ENCODE measurements at places on chromosomes 2 and 18.
A peak's percentile ranks its signal among the peaks of the same experiment; 100 is the strongest.

- DNase-seq: no peak
Observed at GRCh38 chr2:214648520-214648919, 161.0 kb downstream of the BARD1 start.

GRCh38 chr2:191030521-191031154, 16.7 kb upstream of the STAT1 start:
- no peak for DNase-seq

DNA sequence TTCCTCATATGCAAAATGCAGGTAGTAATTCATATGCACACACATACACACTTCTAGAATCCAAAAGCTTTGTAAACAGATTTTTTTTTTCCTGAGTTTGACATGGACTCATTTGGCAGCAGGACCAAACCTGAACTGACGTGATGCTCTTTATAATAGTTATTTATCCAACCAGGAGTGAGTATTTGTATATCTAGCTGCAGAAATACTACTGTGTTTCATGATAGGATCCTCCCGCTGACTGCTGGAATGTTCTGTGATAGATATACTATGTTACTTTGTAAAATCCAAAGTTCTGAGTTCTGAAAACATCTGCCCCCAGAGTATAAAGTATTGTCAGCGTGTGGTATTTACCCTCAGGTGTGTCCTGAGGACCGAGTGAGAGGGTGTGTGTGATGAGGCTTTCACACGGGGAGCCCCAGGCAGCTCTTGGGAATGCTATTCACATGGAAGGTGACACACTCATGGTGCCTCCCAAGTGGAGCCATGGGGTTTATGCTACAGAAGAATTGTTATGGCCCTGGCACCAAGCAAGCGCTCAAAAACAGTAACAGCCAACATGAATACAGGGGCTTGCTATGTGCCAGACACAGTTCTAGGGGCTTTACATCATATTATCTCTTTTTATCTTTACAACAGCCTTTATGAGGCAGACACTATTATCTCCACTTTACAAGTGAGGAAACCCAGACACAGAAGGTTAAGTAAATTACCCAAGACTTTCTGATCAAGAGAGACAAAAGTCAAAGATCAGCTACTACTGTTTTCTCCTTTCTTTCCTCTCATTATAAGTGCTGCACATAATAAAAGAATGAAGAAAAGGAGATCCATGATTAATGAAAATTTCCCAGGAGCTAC, 16.7 kb upstream of the TXNDC2 start:
- no peak for DNase-seq

GRCh38 chr2:72140621-72140960, 7.1 kb downstream of the CYP26B1 start:
- DNase-seq: no peak

GRCh38 chr2:170241756-170242155, 63.8 kb downstream of the MYO3B start:
- DNase-seq: no peak

DNA sequence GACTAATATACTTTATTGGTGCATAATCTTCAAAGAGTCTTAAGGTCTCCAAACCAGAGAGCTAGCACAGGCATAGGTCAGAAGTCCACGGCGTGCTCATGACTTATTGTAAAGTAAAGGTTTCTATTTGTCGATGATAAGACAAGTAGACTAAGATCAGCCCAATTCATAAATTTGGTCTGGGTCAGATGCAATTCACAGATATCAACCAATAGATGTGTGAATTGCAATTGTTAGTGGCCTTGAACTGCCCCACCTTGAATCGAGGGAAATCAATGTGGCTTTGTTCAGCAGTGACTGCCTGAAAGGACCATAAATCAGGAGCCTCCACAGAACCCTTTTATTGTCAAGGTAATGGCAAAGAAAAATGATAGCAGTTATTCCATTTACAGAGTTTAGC, 39.1 kb upstream of the CPS1 start:
- no peak for DNase-seq

DNA sequence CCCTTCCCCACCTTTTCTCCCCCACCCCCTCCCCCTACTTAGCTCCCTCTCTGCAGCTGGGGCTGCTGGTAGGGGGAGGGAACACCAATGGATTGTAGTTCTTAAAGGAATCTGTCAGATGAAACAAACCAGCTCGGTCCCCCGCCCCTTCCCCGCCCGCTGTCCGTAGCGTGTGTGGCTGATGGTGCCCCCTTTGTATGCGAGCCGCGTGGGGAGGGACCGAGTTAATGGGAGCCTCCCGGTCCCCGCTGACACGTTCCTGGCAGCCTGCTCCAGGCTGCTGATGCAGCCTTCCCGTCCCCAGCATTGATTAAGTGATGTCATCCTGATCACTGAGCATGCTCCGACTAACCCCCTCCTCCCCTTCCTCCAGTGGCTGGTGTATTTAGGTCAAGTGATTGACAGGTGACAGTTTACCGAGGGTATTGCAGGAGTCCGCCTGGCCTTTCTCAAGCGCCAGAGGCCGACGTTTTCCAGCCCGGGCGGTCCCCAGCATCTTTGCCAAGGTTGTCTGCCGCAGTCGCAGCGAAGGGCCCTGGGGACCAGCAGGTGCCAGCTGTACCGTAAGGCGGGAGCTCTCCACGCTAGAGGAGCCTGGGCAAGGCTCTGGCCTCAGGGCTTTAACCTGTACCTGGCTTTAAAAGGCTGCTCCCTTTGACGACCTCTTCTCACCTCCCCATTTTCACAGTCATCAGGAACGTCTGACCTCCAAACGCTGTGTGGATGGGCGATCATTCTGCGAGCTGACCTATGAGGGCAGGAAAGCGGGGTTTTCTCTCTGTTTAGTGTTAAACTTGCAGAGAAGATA, 1.8 kb downstream of the KIF5C start:
- peak; percentile 43 for DNase-seq

DNA sequence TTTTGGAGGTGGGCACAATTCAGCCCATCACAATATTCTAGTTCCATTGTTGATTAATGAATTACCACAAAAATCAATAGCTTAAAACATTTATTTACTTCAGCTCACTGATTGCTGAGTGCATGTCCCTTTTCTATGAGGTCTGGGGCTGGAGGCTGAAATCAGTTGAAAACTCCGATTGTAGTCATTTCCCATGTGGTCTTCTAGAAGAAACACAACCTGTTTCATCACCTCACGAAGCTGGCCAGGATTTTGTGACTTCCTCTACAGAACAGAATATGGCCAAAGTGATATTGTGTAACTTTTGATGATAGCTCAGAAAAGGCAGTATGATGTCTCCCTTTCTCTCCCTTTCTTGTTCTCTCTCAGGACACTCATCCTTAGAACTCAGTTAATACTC, 44.1 kb upstream of the CYRIA start:
- DNase-seq: no peak

DNA sequence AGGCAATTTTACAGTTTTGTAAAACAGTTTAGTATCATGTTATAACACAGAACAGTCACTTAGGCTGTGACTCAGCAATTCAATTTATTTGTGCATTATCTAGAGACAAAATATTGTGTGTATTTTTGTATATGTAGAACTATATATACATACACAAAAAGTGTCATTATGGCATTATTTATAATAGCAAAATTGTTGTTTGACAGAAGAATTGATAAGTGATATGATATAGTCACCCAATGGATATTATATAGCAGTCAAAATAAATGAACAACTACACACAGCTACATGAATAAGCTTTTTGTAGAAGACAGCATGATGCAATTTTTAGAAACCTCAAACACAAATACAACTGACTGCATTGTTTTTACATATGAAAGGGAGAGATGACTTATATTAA, 334.0 kb downstream of the TRIB2 start:
- DNase-seq: no peak

GRCh38 chr2:171583566-171583965, 61.3 kb downstream of the CYBRD1 start:
- DNase-seq: no peak

DNA sequence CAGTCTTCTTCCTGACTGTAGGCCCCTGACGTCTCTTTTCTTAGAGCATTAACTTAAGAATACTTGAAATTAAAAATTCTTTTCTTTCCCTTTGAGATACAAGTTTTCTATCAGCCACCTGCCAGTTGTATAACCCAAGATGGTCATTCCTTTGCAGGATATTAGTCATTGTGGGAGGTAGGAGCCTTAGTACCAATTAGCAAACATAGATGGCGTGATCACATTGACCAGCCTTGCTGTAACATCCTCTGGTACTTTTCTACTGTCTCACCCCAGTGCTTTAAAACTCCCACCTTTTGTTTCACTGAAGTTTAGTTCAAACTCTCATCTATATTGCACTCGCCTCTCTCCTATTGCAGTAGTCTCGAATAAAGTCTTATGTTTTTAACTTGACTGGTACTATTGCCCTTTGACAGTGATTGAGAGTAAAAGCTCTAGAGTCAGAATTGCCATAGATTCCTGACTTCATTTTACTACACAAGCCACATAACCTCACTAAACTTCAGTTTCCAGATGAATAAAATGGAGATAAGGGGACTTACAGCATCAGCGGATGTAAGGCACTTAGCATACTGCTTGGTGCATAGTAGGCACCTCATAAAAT, 74.1 kb downstream of the VRK2 start:
- no peak for DNase-seq

DNA sequence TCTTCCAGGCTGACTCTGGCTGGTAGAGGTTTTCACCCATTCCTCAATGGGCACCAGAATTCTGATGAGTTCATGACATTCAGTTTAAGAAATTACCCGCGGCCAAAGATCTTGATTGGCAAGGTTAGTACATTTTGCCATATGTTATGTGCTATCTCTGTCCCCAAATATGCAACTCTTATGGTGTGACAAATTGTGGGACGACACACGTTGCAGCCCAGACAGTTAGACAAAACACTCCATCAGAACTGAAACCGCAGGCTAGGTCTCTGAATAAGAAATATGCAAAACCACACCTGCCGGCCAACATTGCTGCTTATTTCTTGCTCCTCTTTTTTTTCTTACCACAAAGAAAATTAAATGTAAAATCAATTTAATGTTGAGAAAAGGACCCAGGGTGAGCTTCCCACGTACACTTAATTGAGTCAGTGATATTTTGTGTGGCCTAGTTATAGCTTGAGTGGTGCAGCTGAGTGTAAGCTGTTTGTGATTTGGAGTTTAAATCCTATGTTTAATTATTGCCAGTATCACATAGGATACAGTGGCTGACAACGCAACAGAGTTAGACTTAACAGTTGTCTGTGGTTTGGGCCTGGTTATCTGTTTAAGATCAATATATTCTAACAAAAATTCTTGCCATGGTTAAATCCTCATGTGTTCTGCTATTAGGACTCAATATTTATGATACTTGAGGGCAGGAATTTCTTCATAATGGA, 35.7 kb upstream of the LTBP1 start:
- no peak for DNase-seq

- no peak for DNase-seq
Observed at GRCh38 chr18:8194431-8194830, 414.8 kb upstream of the RAB12 start.

DNA sequence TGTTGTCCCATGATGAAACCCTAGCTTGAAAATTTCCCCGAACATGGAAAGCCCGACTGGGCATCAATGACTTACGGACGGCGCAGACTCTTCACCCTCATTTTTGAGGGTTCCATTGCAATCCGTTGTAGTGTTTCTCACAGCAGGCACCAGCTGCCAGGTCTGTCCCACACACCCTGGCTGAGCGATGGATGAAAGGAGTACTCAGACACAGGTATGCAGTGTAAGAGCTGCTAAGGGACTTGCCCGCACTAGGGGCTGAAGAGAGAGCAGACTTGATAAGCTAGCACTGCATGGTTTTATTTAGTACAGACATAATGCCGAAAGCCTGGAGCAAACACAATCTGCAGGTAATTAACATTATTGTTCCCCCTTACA, 15.8 kb downstream of the DYNAP start:
- no peak for DNase-seq

GRCh38 chr2:132599556-132599955, 70.4 kb downstream of the LYPD1 start:
- DNase-seq: no peak

DNA sequence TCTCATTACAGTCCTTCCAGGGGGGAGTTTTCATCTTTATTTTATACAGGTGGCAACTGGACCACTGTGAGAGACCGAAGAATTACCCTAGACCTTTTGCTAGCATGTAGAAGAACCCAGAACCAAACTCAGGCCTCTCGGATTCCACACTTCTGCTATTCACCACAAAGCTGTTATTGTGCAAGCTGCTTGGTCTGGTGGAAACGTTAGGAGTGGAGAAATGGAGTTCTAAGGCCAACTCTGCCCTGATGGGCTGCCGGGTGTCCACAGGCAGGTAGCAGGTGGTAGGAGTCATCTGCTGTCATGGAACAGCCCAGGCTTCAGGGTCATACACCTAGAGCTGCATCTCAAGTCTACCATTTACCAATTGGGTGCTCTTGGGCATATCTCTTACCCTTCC, 218.8 kb downstream of the BCL11A start:
- no peak for DNase-seq

GRCh38 chr2:24123922-24124580, 782 bp downstream of the FAM228B start:
- DNase-seq: no peak

DNA sequence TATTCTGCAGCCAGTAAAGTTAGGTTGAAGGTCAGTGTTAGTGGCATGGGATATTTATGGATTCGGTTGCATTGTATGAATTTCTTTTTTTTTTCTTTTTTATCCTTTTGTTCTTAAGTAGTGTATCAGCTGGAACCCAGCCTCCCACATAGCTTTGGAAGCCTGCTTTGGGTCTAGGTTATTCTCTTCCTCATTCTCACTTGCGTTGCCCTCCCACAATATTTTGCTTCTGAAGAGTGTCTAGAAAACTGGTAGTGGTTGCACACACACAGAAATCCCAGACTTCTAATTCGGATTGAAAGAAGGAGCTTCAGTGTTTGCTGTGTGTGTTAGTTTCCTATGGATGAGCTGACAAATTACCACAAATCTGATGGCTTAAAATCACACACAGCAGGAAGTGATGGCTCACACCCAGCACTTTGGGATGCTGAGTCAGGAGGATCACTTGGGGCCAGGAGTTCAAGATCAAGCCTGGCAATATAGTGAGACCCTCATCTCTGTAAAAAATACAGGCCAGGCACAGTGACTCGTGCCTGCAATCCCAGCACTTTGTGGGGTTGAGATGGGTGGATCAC, 104.8 kb downstream of the ARL4C start:
- no peak for DNase-seq

DNA sequence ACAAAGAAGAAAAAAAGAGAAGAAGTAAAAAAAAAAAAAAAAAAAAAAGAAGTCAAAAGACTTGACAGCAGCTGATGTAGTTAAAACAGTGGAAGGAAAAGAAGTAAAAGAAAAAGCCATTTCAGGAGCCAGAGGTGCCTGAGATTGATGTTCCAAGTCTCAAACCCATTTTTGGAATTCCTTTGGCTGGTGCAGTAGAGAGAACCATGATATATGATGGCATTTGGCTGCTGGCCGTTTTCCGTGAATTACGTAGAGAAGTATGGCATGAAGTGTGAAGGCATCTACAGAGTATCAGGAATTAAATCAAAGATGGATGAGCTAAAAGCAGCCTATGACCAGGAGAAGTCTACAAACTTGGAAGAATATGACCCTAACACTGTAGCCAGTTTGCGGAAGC, 7.6 kb upstream of the CHST10 start:
- no peak for DNase-seq

- no peak for DNase-seq
Observed at GRCh38 chr2:65557616-65558573, 125.5 kb upstream of the SPRED2 start.

Data from left ventricle myocardium superior (tissue), 1 donor.